ENCODE measurements at places on chromosomes 11 and 22.

GRCh38 chr11:1863352-1864216 lies 10.7 kb downstream of the LSP1 start:
- DNase-seq: no peak

DNA sequence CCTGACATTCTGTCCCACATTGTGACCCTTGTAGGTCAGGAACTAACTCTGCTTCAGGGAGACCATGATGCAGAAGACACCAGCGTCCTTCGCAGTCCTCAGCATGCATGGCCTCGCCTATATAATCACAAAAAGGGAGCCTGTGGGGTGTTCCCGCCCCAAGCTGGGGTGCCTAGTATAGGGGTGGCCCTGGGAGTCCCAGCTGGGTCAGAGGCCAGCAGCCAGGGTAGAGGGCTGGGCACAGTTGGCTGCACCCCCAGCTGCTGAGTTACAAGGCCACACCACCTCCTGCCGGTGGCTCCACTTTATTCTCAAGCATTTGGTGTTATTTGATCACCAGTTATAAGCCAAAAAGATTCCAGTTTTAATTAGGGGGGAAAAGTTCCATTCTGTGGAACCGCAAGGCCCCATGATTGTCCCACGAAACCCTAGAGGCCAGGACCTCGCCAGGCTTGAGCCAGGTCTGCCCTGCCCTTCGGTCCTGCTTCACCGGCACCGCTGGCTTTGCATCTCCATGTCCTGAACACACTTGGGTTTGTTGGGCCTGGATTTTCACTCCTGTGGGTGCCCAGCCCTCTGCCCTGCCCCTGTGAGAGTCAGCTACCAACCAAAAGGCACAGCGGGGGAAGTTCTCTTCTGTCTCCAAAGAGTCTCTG lies 15.0 kb upstream of the GNB1L start:
- DNase-seq: no peak

GRCh38 chr11:39724404-39724803 lies 1735.0 kb downstream of the LRRC4C start:
- DNase-seq: no peak

DNA sequence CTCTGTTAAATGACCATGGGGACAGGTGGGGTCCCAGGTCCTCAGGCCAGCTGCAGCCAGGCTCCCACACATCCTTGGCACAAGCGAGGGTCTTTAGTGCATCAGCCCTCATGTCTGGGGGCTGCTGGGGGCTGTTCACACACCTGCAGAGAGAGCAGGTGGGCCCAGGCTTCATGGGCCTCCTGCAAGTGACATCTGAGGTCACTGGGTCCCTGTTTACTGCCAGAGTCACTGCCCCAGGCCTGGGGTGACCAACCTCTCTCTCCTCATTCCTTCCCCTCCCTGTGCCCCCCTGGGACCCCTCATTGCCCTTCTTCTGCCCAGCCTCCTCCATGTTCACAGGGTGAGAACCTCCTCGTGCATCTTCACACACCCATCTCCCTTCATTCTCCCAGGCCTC lies 92.4 kb downstream of the RTL6 start:
- no peak for DNase-seq

DNA sequence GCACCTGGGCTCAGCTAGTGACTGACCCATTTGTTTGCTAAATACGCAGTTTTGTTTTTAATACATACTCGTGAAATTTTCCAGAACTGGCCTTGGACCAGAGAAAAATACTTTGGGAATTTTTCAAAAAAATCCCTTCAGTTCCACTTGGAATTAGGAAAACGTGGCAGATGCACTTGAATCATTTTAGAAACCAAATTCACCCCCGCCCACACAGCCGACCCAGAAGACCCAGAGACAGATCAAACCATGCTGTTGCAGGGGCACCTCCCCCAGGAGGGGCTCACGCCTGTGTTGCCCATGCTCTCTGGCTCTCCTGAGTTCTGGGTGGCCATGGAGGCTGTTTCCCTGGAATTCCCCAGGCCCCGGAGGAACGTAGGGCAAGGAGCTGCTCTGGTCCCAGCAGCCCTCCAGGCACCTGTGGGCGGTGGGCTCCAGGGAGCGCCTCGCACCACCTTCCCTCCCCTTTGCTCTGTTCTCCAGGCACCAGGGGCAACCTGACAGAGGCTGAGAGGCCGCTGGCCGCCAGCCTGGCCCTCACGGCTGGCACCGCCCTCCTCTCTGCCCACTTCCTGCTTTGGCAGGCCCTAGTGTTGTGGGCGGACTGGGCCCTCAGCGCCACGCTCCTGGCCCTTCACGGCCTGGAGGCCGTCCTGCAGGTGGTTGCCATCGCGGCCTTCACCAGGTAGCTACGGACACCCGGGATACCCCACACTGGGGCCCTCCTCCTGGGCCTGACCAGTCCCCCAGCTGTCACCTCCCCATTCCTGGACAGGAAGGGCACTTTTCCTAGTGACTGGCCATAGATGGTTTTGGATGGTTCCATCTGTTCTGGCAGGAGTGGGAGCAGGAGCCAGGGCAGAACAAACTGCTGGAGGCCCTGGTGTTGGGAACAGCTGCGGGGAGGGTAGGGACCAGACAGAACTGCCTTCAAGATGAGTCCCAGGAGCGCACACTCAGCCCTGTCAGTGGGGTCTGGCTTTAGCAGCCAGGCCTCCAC lies 3.3 kb upstream of the EPS8L2 start:
- no peak for DNase-seq

DNA sequence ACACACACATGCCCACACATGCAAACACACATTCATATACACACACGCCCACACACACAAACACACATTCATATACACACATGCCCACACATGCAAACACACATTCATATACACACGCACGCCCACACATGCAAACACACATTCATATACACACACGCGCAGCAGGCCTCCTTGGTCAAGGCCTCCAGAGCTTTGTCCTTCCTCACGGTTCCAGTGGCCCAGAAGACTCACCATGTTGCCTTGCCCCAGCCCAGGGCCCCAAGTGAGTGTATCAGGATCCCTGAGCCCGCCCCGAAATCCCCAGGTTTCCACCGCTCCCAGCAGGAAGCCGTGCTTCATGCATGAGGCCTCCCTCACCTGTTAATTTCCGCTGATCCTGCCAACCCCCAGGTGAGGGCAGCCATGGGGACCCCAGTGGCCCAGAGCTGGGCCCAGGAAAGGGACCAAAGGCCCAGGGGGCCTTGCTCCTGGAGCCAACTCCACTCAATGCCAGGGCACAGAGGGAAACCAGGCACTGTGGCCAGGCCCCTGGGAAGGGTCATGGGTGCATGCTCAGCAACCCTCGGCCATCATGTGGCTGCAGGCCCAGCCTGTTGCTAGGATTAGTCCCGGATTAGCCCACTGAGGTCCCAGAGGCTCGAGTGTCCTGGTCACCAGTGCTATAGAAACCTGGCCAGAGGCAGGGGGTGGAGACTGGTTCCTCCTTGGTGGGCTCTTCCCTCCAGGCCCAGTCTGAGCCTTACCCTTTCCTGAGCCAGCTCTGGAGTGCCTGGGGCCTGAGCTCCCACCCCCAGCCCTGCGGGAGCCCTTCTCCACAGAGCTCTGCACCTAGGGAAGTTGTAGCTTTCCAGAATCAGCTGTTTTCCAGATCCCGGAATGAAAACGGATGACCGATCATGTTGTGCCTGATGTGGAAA lies 34.4 kb downstream of the IGF2 start:
- DNase-seq: no peak
